Activated CD8-positive, alpha-beta memory T cell treated with anti-CD3 and anti-CD28 coated beads, Interleukin-2, amount 10 ng/mL, durations not matched to agents 7 days and 5 days (primary cell): ENCODE measurements at places on chromosomes 3 and 15.

DNA sequence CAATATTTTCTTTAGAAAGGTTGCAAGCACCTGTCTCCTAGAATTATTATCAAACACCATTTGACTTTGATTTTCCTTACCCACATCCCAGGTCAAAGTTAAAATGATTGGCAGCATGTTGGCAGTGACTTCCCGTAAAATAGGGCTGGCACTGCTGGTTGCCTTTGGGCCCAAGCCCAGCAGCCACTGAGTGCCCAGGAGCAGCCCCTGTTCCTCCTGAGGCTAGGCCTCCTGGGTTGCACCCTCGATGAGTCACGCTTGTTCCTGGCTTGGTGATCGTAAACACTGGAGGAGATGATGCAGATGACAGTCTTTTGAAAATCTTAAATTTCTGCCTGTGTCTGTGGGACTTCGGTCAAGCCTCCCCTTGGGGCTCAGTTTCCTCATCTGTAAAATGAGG, 290.0 kb downstream of the TLE3 start:
- no peak overlapping the region for H3K4me3 ChIP-seq
- H3K4me1 ChIP-seq = peaks cover 18% of the 10 kb centered on the region
- no peak overlapping the region for H3K27ac ChIP-seq

GRCh38 chr3:131794766-131795388, 239.9 kb downstream of the CPNE4 start:
- H3K4me1 ChIP-seq = peaks cover 9% of the 10 kb centered on the region
- H3K27ac ChIP-seq = no peak overlapping the region
- peaks cover 16% of the 10 kb centered on the region for H3K27me3 ChIP-seq
- no peaks in the 10 kb centered on the region for H3K36me3 ChIP-seq
- no peak for DNase-seq
- no peak overlapping the region for H3K4me3 ChIP-seq

DNA sequence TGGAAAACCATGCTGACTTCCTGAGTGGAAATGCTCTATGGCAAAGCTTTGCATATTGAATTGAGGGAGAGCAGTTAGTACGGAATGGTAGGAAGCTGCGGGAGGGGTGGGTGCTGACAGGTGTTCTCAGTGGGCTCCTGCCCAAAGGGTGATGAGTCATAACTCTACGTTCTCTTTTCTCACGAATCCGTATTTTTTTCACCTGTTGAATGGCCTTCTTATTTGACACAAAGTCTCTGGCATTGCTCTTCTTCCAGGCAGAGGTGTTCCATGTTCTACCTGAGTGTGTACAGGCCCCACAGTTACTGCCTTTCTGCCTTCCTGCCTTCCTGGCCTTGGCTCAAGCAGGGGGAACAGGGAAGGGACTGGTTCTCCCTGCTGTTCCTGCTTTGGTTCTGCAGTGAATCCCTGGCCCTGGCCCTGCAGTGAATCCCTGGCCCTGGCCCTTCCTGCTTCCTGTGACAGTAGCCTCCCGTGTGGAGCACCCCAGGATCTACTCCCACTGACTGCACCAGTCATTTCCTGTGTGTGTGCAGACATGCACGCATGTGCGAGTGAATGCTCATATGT, 31.9 kb downstream of the TRAK1 start:
- DNase-seq = no peak
- no peak overlapping the region for H3K27ac ChIP-seq
- peaks cover 16% of the 10 kb centered on the region for H3K36me3 ChIP-seq
- H3K27me3 ChIP-seq = no peaks in the 10 kb centered on the region

DNA sequence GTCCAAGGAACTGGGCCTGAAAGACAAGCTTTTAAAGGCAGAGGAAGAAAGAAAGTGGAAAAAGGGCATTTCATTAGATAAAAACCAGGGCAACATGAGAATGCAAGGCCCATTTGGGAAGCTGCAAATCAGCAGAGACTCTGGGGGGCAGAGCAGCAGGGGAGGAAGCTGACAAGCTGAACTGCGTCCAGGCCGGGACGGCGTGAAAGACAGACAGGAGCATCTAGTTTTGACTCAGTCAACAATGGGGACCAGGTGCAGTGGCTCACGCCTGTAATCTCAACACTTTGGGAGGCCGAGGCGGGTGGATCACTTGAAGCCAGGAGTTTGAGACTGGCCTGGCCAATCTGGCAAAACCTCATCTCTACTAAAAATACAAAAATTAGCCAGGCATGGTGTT, 69.9 kb downstream of the CDC25A start:
- no peak overlapping the region for H3K27ac ChIP-seq
- DNase-seq = no peak
- no peak overlapping the region for H3K4me3 ChIP-seq

DNA sequence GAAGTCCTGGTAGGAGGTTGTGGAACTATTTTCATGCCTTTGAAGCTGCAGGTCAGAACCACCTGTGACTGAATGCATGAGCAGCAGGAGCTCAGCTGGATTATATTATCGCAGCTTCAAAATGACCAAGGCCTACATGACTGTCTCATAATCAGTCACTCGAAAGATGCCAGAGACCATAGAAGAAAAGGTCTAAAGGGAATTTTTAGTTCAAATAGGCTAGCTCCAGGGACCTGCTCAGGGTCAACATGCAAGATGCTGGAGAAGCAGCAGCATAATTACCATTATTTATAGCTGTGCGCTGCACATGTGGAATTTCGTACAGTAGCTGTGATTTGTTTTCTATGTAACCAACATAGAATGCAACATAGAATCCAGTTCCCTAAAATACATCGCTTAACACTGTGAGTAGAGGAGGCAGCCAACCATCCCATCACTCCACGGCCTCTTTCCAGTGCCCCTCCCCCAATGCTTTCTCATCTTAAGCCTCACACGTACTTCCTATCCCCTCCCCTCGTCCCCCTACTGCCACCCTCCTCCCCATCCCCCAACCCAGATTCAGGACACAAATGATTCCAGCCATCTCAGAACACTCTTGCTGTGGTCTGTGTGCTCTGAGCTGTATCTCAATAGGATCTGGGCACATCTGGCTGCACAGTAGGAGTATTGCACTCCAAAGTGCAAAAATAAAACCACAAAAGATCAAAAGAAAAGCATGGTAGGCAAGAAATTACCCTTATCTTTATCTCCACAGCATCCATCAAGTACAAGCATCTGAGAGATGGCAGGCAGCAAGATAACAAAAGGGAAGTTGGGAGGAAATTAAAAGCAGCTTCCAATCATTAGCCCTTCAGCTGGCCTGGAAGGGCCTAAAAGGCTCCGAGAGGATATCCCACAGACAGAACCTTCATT, 352.8 kb upstream of the SEMA6D start:
- H3K27ac ChIP-seq = no peak overlapping the region
- no peaks in the 10 kb centered on the region for H3K36me3 ChIP-seq
- no peaks in the 10 kb centered on the region for H3K4me1 ChIP-seq
- H3K27me3 ChIP-seq = no peaks in the 10 kb centered on the region
- no peak for DNase-seq
- no peak overlapping the region for H3K4me3 ChIP-seq

GRCh38 chr3:196177567-196177966, 33.6 kb downstream of the ZDHHC19 start:
- H3K36me3 ChIP-seq = peaks cover 6% of the 10 kb centered on the region
- H3K4me1 ChIP-seq = peaks cover 48% of the 10 kb centered on the region
- no peaks in the 10 kb centered on the region for H3K27me3 ChIP-seq
- H3K27ac ChIP-seq = peak overlapping the region; percentile 75
- no peak overlapping the region for H3K4me3 ChIP-seq

GRCh38 chr3:13229273-13229949, 156.2 kb upstream of the IQSEC1 start:
- no peak overlapping the region for H3K27ac ChIP-seq
- H3K27me3 ChIP-seq = peaks cover 22% of the 10 kb centered on the region

DNA sequence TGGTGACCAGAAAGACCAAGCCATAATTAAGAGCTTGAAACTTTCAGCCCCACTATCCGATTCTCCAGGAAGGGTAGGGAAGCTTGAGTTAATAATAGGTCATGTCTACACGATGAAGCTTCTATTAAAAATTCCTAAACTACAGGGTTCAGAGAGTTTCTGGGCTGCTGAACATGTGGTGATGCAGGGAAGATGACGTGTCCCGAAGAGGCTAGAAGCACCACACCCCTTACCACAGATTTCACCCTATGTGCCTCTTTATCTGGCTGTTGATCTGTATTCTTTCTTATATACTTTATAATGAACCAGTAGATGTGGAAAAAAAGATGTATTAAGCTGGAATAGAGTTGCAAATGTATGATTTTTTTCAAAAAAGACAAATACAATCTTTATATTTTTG, 473.4 kb downstream of the NLGN1 start:
- no peak overlapping the region for H3K27ac ChIP-seq
- no peaks in the 10 kb centered on the region for H3K4me1 ChIP-seq
- no peak for DNase-seq
- H3K27me3 ChIP-seq = no peaks in the 10 kb centered on the region
- H3K4me3 ChIP-seq = no peak overlapping the region
